ENCODE measurements at places on chromosomes 1 and 21.

- no peak for DNase-seq
Measured at GRCh38 chr1:44460107-44460882, 55.2 kb downstream of the RNF220 start.

GRCh38 chr1:199202331-199202730 is 563.5 kb downstream of the PTPRC start:
- DNase-seq: no peak

DNA sequence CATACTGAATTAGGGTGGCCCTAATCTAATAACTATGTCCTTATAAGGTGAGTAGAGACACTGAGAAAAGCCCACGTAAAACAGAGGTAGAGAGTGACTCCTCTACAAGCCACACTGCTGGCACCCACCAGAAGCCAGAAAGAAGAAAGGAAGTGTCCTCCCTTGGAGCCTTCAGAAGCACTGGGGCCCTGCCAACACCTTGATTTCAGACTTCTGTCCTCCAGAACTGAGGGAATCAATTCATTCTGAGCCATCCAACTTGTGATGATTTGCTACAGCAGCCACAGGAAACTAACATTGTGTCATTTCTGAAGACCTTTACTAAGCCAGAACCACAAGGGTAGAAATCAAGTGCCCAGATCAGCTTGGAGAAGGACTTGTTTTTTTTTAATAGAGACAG is 15.0 kb downstream of the GNB1 start:
- DNase-seq: no peak

DNA sequence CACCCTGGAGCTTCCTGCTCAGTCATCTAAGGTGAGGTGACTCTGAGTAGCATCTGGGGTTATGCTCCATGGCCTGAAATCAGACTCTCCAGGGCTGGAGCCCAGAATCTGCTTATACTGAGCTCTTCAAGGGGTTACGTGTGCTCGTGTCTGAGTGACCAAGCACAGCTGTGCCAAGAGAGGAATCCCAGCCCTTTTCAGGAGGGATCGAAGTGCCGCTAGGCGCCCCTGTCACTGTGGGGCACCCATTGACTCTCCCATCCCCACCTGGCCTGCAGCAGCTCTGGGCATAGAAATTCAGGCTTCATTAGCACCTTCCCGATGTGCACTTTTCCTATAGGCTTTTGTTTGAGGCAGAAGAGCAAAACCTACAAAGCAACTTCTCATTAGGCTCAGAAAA is 13.8 kb downstream of the VASH2 start:
- DNase-seq: no peak

- DNase-seq: no peak
Measured at GRCh38 chr21:30194701-30195299, 21.1 kb downstream of the CLDN8 start.

- DNase-seq: no peak
Measured at GRCh38 chr1:921011-921837, 2.5 kb upstream of the SAMD11 start.

- no peak for DNase-seq
Measured at GRCh38 chr21:26438976-26439375, 134.1 kb downstream of the CYYR1 start.

GRCh38 chr1:199046618-199047017 is 407.8 kb downstream of the PTPRC start:
- no peak for DNase-seq

GRCh38 chr1:112840631-112841624 is 115.1 kb downstream of the SLC16A1 start:
- DNase-seq: no peak

GRCh38 chr1:33393524-33393923 is 37.4 kb downstream of the PHC2 start:
- no peak for DNase-seq

GRCh38 chr1:208899438-208899837 is 655.3 kb upstream of the PLXNA2 start:
- DNase-seq: no peak

Measured in esophagus squamous epithelium (tissue), 5 donors.